ENCODE measurements at places on chromosomes 7 and 10.

DNA sequence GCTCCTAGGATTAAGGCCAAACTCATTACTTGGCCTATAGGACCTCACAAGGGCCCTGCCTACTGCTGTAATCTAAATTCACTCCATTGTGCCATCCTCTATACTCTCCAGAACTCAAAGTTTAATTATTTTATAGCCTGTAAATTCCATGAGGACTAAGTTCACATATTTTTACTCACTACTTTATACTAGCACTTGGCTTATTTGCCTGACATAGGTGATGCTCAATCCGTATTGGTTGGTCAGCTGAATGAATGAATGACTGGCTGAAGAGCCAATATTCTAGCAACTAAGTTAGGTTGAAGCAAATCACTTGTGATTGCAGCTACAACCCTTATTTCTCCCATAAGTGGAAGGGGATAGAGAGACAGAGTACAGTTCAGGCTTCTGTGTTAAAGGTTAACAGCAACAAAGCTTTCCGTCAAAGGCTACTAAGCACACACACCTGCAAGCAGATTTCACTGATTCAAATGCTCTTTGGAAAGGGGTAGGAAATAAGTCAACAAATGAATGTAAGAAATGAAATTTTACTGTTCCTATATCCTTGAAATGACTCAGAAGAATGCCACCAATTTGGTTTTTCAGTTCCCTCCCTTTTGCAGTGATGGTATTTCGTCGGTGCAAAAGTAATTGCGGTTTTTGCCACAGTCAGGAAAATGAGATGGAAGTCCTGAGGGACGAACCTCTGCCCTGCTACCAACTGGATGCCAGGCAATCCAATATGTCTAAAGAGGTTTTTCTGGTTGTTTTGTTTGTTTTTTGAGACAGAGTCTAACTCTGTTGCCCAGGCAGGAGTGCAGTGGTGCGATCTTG, 120.7 kb downstream of the COL28A1 start:
- no peak for DNase-seq

DNA sequence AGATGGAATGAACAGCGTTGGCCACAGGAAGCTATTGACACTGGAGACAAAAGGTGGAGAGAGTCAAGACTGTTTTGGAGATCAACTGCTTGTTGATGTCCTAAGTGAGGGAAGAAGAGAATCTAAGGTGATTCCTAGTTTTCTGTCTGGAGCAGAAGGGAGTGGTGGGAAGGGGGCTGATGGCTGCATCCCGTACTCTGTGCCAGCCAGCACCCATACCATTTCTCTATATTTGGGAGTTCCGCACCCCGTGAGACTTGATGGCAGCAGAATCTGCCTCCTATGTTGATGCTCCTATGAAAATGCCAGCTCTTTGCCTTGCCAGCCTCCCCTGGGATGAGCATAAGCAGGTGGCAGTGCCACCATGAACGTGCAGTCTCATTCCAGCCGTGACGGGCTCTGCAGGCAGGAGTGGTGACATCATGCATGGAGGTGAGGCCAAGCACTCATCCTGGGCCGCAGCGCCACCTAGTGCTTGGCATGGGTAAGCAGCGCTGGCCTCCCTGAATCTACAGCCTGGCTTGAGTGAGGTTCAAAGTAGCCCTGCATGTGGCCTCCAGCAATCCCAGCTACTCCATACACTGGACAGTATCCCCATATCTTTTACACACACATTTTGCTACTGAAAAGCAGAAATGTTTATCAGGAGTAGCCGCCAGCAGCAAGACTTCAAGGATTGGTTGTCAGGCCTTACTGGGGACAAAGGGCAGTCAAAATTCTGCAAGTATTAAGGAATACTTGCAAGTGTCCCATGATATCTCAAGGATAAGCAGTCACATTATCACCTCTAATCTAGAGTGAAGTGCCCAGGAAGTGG, 43.0 kb downstream of the PODXL start:
- peak; percentile 95 for DNase-seq

DNA sequence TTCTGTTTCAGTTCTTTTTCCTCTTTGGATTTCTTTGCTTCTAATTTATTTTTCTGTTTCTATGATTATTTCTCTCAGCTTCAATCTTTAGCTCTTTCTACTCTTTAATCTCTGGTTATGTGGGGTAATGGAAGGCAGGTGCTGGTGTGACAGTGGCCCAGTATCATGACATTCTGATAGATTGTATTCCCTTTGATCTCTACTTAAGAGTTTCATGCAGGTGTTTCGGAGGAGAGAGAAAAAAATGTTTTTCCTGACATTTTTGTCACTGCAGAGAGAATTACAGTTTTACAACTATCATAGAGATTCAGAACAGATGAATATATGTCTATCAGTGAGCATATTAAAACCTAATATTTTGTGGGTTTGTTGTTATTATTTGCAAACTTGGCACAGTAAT, 524.9 kb downstream of the CNTNAP2 start:
- DNase-seq, result no peak

GRCh38 chr7:156617215-156617614, 23.4 kb upstream of the RNF32 start:
- peak; percentile 77 for DNase-seq

DNA sequence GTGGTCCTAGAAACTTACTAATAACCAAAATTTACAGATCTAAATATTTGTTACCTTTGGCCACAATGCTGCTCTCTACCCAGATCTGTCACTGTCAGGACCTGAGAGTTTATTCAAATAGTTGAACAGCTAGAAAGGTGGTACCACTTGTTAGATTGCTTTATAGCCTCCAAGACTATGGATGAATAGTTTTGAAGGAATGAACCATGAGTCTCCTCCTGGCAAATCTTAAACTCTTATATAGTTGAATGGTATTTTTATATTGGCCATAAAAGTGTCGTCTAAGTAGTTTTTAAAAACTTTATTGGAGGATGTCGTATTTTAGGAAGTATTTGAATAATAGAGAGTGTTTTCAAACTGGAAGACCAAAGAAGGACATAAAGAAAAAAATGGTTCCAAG, 178.7 kb downstream of the AHR start:
- DNase-seq, result no peak

GRCh38 chr10:7406712-7407333, 4.0 kb downstream of the SFMBT2 start:
- DNase-seq, result no peak

DNA sequence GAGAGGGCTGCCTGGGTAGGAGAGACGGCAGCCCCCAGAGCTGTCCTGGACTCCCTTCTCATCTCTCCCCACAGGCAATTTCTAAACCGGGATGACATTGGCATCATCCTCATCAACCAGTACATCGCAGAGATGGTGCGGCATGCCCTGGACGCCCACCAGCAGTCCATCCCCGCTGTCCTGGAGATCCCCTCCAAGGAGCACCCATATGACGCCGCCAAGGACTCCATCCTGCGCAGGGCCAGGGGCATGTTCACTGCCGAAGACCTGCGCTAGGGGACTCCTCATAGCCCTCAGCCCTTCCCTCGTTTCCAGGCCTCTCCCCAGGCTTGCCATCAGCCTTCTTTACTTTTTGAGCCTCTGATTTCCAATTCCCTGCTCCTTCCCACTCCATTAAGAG, 2.6 kb downstream of the ATP6V1F start:
- DNase-seq, result no peak

- no peak for DNase-seq
Measured at GRCh38 chr7:136324073-136324704, 347.0 kb upstream of the MTPN start.

- no peak for DNase-seq
Measured at GRCh38 chr10:26555719-26556368, 117.7 kb downstream of the APBB1IP start.

GRCh38 chr7:26398427-26398755, 106.7 kb downstream of the SNX10 start:
- DNase-seq, result peak; percentile 83

- DNase-seq, result no peak
Measured at GRCh38 chr10:55144001-55144400, 343.0 kb upstream of the PCDH15 start.

DNA sequence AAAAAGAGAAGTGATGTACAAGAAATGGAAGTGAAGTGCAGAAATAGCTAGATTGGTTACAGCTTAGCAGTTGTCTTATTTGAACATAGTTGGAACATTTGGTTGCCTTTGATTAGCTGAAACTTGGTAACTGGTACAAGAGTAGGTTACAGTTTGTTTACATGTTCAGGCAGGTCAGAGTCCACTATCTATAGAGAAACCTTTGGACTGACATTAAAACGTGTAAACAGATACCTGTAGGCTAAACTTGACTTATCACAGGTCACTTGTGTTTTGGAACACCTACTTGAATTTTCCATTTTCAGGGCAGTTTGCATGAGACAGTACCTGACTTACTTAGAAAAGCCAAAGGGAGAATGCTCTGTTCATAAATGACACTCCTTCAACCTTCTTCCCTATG, 28.5 kb upstream of the CYP2C8 start:
- DNase-seq, result no peak

DNA sequence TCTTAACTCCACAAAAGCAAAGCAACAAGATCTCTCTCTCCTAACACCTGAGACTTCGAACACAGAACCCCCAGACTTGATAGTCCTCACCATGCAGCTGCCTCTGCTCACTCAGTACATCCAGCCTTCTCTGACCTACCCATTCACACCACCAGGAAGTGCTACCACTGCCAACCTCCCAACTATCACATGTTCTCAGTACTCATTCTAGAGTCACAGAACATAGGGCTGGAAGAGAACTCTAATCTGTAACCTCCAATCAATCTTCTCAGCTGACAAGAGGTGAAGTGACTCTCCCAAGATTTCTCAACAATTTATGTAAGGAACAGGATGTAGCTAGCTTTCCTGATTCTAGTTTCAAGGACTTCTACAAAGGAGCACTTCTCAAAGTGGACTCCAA, 3.8 kb downstream of the NUDCD3 start:
- DNase-seq, result no peak

DNA sequence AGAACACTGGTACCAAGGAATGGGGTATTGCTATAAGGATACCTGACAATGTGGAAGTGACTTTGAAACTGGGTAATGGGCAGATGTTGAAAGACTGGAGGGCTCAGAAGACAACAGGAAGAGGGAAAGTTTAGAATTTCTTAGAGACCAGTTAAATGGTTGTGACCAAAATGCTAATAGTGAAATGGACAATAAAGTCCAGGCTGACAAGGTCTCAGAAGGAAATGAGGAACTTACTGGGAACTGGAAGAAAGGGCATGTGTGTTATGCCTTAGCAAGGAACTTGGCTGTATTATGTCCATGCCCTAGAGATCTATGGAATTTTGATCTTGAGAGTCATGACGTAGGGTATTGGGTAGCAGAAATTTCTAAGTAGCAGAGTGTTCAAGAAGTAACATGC, 38.0 kb downstream of the FAM149B1 start:
- DNase-seq, result no peak

GRCh38 chr10:20874261-20874660, 22.9 kb downstream of the NEBL start:
- DNase-seq, result no peak

DNA sequence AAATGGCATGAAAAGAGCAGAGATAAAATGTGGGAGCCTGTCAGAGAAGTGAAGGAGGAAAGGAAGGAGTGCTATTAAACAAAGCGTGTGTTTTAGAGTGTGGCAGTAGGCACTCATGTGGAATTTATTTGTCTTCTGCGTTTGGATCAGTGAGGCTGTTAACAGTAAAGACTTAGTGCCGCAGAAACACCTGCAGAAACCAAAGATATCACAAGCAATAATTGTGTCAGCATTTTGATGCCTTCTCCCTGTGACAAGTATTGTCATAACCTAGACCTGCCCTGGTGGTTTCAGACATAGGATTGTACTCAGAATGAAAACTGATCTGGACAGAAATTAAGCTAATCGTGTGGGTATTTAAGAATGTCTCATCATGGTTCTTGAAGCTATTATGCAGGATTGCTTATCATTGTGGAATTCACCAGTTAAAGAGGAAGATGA, 191.0 kb downstream of the CAMK1D start:
- DNase-seq, result no peak

DNA sequence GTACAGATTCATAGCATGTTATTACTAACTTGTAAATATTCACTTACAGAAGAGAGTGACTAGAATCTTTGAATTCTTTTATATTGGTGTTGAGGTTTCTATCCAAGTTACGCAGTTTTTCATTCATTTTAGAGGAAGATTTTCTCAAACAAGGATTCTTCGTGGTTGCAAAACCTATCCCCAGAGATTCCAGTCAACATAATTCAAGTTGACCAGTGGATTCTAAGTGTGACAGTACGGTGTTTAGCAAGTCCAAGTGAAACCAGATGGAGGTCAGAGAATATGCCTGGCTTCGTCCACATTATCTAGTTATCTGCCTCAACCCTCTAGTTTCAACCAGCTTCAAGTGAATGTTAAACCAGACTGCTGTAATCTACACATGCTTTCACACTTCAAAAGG, 131.9 kb downstream of the SDK1 start:
- DNase-seq, result no peak

- DNase-seq, result no peak
Measured at GRCh38 chr10:98414578-98414931, 427 bp downstream of the PYROXD2 start.

DNA sequence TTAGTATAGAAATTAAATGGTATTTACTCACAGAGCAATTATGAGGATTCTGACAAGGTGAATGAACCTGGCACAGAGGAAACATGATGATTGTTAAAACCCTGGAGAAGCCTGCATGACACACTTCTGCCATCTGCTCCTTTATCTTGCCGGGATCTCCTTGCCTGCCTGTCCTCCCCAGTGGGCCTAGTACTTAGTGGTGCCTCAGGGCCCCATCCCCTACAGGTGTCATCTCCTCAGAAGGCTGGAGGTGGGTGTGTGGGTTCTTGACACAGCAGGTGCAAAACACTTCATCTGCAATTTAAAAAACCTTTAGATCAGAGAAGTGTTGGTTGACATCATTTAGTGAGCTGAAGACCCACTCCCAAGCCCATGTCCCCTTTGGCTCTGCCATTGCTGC, 261.2 kb downstream of the ADRA2A start:
- DNase-seq, result no peak

GRCh38 chr10:45008524-45009161, 7.9 kb downstream of the ZNF22 start:
- DNase-seq, result peak; percentile 2

- DNase-seq, result peak; percentile 73
Measured at GRCh38 chr7:150412016-150412415, 32.9 kb downstream of the ZNF775 start.

DNA sequence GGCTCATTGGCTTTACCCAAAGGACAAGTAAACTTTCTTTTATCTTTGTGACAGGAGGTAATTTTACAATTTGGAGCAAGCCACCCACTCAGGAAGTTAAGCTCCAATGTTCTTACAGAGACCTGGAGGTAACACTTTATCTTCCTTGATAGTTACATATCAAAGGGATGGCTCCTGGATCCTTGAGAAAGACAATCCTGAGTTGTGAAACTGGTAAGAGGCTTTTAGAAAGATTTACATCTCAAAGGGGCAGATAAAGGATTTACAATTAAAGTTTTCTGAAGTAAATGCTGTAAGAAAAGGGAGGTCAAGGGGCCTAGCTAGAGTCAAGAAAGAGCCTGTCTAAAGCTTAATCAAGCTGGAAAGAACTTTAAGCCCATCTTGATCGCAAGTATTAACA, 124.4 kb upstream of the ZNF804B start:
- DNase-seq, result no peak

Measured in posterior cingulate gyrus (tissue), 11 donors.